NT2/D1 (cell line): ENCODE measurements at places on chromosomes 1 and 21.

DNA sequence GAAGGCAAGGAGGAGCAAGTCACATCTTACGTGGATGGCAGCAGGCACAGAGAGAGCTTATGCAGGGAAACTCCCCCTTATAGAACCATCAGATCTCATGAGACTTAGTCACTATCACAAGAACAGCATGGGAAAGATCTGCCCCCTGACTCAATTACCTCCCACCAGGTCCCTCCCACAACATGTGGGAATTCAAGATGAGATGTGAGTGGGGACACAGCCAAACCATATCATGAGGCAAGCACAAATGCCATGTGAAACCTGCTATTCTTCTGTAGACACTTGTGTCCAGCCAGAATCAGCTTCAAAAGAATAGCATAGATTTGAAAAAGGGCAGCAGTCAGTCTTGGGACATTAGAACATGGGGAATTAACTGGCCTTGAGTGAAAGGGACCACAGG is 32.2 kb upstream of the UBE2U start:
- DNase-seq = no peak

DNA sequence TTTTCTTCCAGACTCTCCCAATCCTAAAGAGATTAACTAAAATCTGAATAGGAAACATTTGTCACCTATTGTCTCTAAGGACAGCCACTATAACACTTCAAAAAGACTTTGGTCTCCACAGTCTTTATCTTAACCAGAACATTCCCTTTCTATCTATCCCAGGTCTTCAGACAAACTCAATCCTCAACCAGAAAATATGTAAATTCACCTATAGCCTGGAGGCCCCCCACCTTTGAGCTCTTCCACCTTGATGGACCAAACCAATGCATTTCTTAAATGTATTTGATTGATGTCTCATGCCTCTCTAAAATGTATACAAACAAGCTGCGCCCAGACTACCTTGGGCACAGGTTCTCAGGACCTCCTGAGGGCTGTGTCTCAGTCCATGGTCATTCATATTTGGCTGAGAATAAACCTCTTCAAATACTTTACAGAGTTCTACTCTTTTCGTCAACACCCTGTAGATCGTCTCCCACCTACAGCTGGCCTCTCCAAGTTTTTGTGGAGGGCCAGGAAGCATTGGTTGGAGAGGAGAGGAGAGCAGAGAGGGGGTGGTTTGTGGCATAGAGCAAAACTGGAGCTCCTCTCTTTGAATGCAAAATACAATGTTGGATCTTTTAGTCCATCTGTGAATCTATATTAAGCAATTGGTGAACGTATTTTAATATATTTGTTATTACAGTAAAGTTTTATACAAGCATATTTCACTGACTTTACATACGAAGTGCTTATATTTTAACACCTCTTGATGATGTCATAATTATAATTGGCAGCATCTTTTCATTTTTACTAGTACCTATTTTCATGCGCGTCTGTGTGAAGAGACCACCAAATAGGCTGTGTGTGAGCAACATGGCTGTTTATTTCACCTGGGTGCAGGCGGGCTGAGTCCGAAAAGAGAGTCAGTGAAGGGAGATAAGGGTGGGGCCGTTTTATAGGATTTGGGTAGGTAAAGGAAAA is 230.7 kb upstream of the DUSP10 start:
- no peak for DNase-seq

DNA sequence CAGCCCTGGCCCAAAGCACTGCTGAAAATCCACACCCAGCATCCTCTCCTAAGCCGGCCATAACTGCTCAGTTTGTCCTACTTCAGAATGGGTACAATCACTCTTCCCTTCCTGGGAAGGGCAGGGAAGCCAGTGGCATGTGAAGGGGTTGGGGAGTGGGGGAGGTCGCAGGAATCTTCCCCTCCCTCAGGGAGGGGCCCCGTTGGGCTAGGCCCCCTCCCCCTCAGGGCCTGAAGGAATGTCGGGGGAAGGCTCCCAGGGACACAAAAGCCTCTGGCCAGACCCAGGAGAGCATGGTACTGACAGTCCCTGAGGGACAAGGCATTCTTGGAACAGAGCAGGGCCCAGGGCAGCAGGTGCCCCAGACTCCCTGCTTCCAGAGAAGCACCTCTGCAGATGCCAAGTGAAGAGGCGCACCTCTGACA is 1.2 kb downstream of the ELOVL1 start:
- no peak for DNase-seq

GRCh38 chr1:36206323-36206858 is 17.9 kb upstream of the THRAP3 start:
- DNase-seq = no peak

- DNase-seq = no peak
Measured at GRCh38 chr1:196027127-196027526, 581.1 kb downstream of the KCNT2 start.

GRCh38 chr1:153431002-153431401 is 14.7 kb downstream of the S100A7A start:
- no peak for DNase-seq

DNA sequence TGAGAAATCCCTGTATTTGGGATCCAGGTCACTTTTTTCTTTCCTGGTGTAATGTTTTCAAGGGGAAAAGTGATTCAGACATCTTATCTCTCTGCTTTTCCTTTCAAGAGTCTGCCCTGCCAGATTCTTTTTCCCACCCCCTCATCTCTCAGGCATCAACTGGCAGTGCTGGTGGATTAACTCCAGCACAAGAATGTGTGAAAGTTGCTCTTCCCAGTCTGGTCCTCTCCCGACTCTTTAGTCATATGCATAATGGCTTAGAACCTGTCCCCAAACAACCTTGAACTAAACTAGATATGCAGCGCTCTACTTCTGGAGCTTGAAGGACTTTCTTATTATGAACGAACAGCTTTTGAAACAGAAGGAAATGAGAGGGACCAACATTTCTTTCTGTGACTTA is 88.5 kb downstream of the SLC44A5 start:
- DNase-seq = peak; percentile 9

DNA sequence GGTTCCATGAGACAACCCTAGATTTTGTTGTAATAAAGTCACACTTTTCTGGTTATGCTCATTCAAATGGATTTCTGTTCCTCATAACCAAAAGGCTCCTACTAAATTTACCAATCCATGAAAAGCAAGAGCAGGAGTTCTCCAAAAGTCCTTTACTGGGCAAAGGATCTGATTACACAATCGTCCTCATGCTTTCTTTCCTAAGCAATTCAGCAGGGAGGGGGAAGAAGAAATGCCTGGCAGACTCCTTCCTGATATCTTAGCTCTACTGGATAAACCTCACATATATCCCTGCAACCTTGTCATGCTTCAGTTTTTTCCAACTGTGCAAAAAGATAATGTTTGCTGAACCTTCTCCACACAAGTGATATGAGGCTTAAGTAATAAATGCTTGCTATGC is 67.6 kb upstream of the GUCA2B start:
- no peak for DNase-seq

- no peak for DNase-seq
Measured at GRCh38 chr1:63408331-63408730, 40.9 kb downstream of the ALG6 start.
